Right ventricle myocardium inferior (tissue), 1 donor: ENCODE measurements at places on chromosomes 5 and 9. TPM values are rescaled to one million over a fixed set of nuclear protein-coding genes. Genes with fewer than 3 reads are reported as not detected.

GRCh38 chr5:179621551-179622214 lies 1.8 kb downstream of the HNRNPH1 start:
- DNase-seq: no peak

- DNase-seq: no peak
Observed at GRCh38 chr5:72587661-72588308, 80.6 kb upstream of the ZNF366 start.

DNA sequence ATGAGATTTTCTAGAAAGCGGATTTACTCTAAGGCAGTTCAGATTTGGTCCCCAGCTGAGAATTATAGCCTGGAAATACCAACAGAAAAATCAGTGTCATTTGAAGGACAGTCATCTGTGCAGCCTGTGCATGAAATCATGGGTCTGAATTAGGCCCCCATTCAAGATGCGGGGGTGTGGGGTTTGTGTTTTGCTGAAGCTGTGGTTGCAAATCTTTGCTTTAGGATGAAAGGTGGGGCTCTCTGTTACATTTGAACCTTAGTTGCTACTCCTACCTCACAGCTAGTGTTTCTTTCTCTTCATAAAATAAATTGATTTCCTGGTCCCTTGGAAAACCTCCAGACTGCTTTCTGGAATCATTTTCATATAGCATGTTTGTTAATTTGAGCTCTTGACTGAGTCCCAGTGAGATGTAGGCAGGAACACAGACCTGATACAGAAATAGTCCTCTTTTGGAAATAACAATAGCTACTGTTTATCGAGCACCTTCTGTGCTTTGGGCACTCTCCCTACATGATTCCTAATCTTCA lies 4.8 kb upstream of the ABL1 start:
- DNase-seq: no peak

GRCh38 chr5:72552041-72552557 lies 44.9 kb upstream of the ZNF366 start:
- DNase-seq: no peak

Gene EGFLAM
- 8.8 TPM for total RNA-seq
